Gastroesophageal sphincter (tissue), 4 donors: ENCODE measurements at places on chromosomes 12 and 14.

- no peak for ATAC-seq
Observed at GRCh38 chr12:66768293-66768692, 89.4 kb upstream of the GRIP1 start.

DNA sequence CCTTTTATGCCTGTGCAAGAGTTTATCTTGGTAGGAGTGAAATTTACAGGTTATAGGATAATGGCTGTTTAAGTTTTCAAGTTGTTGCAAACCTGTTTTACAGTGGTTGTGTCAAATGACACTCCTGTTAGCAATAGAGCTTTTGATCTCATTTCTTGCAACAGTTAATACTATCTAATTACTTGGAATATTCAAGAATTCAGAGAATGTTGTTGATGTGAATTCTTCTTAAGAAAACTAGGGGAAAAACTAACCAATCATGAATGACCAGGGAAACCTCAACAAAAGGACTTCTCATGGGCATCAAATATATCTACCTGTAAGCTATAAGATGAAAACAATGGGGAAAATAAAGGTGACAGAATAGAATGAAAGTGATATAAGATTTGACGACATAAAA lies 85.0 kb downstream of the IPO8 start:
- no peak for ATAC-seq

- peak; percentile 13 for ATAC-seq
Observed at GRCh38 chr12:16604596-16605252, 1.2 kb downstream of the LMO3 start.

GRCh38 chr12:54571193-54572188 lies 17.0 kb downstream of the PPP1R1A start:
- no peak for ATAC-seq

DNA sequence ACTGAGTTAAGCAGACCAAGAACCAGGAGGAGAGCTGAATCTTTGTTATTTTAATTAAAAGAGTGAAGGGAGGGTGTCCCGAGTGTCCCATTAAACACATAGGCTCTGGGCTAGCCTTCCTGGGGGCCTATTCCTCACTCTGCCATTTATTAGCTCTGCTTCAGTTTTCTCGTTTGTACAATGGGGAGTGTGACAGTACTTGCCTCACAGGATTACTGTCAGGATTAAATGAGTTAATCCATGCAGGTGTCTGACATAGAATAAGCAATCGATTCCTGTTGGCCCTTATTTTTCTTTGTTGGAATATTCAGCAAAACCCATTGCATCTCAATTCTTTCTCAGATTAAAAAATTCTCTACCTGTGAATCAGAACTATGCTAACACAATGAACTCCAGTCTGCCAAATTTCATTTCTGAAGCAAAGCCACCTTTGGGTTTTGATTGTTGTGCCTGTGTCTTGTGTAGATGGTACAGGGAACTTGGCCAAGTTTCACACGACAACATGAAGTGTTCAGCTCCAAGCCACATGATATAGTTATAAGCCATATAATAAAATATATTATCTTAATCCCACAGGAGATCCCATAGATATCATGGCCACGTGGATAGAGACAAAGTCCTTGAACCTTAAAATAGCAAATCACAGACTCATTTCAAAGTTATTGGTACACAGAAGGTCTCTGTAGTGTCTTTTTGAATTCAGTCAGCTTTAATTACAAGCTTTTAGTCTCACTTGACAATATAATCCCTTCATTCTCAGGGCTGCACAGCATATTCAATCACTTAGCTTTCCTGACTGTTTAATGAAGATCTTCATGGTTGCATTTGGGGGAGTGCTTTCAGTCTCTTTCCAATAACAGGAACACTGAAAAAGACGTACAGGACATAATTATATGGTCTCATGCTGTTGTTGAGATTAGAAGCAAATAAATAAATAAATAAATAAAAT lies 34.4 kb upstream of the CRY1 start:
- no peak for ATAC-seq
